ENCODE measurements at places on chromosomes 2 and 18.

DNA sequence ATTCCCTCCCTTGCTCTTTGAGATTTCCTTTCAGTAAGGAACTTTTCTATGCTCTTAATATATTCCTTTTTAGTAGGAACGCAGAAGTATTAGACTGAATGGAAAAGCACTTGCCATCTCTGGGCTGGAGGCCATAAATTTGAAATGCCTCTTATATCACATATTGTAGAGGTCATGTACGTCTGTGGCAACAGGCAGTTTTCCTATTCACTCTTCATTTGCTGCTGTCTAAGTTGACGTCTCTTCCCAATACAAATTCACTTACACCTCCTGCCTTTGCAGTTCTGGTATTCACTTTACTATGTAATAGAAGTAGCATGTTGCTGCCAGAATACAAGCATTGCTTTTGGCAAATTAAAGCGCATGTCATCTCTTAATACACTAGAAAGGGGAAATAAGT, 34.7 kb downstream of the MGAT4A start:
- no peak overlapping the region for H3K4me3 ChIP-seq
- DNase-seq = no peak
- H3K36me3 ChIP-seq = no peaks in the 10 kb centered on the region
- no peak overlapping the region for H3K27ac ChIP-seq
- H3K27me3 ChIP-seq = peaks cover 10% of the 10 kb centered on the region

GRCh38 chr18:61764381-61764780, 128.4 kb downstream of the RNF152 start:
- H3K4me1 ChIP-seq = no peaks in the 10 kb centered on the region
- no peak overlapping the region for H3K4me3 ChIP-seq
- no peaks in the 10 kb centered on the region for H3K36me3 ChIP-seq
- no peaks in the 10 kb centered on the region for H3K27me3 ChIP-seq
- H3K27ac ChIP-seq = no peak overlapping the region

GRCh38 chr2:199973703-199974102, 18.3 kb downstream of the MAIP1 start:
- no peaks in the 10 kb centered on the region for H3K36me3 ChIP-seq
- no peaks in the 10 kb centered on the region for H3K27me3 ChIP-seq
- H3K27ac ChIP-seq = no peak overlapping the region
- H3K4me1 ChIP-seq = no peaks in the 10 kb centered on the region
- DNase-seq = peak; percentile 26

GRCh38 chr2:100334929-100335328, 12.6 kb upstream of the LONRF2 start:
- no peaks in the 10 kb centered on the region for H3K36me3 ChIP-seq
- no peaks in the 10 kb centered on the region for H3K27me3 ChIP-seq
- H3K4me3 ChIP-seq = no peak overlapping the region
- no peak overlapping the region for H3K27ac ChIP-seq
- peaks cover 6% of the 10 kb centered on the region for H3K4me1 ChIP-seq

GRCh38 chr18:71951001-71951400, 593.1 kb downstream of the CBLN2 start:
- no peaks in the 10 kb centered on the region for H3K36me3 ChIP-seq
- DNase-seq = no peak
- H3K27ac ChIP-seq = no peak overlapping the region

DNA sequence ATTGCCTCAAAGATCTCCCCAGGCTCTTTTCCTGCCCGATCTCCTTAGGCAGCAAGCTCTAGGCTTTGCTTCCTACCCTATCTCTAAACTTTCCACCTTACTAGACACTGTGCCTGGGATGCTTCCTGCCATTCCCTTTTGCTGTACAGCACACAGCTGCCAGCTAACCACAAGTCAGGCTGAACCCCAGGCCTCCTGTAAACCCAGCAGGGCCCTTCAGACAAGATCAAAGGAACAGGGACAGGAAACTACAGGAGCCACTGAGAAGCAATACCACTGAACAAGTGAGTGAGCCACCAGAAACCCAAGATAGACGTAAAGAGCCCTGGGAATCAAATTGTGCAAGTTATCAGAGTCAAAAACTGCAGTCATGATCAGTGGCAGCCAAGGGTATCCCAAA, 180.7 kb downstream of the SUCLG1 start:
- H3K4me1 ChIP-seq = no peaks in the 10 kb centered on the region
- H3K36me3 ChIP-seq = no peaks in the 10 kb centered on the region
- H3K27ac ChIP-seq = no peak overlapping the region
- no peak for DNase-seq

DNA sequence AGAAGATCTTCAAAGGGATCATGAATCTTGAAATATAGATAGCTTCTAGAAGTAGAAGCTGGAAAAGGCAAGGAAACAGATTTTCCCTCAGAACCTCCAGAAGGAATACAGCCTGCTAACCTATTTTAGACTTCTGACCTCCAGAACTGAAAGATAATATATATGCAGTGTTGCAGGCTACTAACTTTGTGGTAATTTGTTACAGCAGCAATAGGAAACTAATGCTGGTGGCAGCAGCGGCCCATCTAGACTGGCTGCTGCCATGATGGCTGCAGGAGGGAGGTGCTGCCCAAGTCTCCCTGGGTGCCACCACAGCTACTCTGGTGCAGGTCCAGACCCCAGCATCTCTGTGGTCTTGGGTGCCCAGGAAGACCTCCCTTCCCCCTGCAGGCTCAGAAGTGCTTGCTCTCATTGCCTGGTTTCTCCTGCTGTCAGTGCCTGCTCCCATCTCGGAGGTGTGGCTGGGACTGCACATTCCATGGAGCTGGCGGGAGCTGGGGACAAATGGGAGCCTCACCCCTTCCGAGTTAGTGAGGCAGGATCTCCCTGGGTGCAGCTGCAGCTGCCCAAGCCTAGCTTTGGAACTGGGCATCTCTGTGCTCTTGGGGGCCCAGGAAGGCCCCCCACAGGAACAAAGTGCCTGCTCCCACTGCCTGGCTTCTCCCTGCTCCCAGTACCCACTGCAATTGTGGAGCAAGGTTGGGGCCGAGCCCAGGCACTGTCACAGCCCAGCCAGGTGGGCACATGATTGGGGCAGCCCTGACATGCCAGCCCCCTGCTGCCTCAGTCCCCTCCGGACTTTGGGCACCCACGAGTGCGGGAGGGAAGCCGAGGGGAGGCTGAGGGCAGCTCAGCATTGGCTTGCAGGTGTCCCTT, 18.1 kb upstream of the CCDC88A start:
- H3K4me1 ChIP-seq = peaks cover 7% of the 10 kb centered on the region
- H3K27ac ChIP-seq = no peak overlapping the region
- H3K27me3 ChIP-seq = no peaks in the 10 kb centered on the region
- no peak overlapping the region for H3K4me3 ChIP-seq
- no peak for DNase-seq
- H3K36me3 ChIP-seq = no peaks in the 10 kb centered on the region

- H3K36me3 ChIP-seq = peaks cover 44% of the 10 kb centered on the region
- H3K27me3 ChIP-seq = no peaks in the 10 kb centered on the region
- H3K4me1 ChIP-seq = peaks cover 27% of the 10 kb centered on the region
- H3K27ac ChIP-seq = peak overlapping the region; percentile 97
- peak overlapping the region; percentile 82 for H3K4me3 ChIP-seq
Observed at GRCh38 chr2:85327160-85327821, 498 bp downstream of the TGOLN2 start.

DNA sequence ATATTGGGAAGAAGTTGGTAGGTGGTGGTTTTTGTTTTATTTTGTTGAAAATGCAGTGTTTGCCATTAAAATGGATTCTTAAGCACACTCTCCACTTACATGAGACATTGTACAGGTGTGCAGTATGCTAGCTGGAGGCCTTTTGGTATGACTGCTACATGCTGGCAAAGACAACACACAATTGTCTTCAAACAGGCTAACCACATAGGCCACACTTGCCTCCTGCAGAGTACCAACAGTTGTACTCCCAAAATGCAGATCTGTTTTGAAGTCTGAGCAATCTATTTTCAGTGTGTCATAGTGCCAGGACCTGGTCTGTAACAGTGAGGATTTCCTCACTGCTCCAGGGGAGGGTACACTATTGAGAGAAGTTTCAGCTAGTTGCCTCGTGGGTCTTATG, 213.6 kb downstream of the ZRANB3 start:
- H3K4me3 ChIP-seq = no peak overlapping the region
- H3K27ac ChIP-seq = no peak overlapping the region
- no peaks in the 10 kb centered on the region for H3K36me3 ChIP-seq
- no peak for DNase-seq
- no peaks in the 10 kb centered on the region for H3K4me1 ChIP-seq
